H1 (cell line): ENCODE measurements at places on chromosomes 3 and 15.
A peak's percentile ranks its signal among the peaks of the same experiment; 100 is the strongest.

DNA sequence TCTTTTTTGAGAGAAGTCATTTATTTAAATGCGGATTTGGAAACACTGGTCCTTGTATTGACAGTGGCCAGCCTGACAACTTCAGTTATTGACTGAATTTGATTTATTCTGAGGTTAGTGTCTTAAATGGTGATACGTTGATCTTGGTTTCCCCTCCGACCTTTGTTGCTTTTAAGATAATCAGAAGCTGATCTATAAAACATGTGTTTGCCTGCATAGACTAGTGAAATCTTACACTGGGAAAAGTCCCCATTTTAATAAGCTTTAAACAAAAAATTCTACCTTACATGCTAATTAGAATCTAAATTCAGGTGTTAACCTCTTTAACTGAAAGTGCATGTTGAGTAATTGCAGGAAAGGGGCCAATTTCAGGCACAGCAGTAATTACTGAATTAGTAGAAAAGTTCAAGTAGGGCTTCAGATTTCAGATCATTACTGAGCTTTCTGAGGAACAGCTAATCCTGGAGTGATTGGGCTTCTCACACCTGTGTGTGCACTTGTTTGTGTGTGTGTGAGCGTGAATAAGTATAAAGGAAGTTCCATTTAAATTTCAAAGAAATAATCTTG is 221.4 kb downstream of the SOX2 start:
- no peak for DNase-seq

DNA sequence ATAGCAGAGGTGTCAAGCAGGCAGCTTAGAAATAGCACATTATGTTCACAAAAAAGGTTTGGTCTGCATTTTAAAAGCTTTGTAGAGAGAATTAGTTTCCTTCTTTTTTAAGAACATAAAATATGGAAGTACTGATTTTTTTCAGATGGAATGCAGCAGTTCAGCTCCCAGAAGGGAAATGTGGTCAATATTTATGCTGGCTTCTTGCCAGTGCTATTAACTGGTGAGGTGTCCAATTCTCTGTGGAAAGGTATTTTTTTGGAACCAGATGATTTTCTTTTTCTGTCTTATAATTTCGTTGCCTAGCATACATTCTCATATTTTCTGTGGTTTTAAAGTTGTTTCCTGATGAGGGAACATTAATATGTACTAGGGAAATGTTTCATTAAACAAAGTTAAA is 211.4 kb upstream of the ZNF385D start:
- DNase-seq, result no peak

GRCh38 chr3:4138786-4139431 is 164.3 kb upstream of the SETMAR start:
- DNase-seq, result no peak

DNA sequence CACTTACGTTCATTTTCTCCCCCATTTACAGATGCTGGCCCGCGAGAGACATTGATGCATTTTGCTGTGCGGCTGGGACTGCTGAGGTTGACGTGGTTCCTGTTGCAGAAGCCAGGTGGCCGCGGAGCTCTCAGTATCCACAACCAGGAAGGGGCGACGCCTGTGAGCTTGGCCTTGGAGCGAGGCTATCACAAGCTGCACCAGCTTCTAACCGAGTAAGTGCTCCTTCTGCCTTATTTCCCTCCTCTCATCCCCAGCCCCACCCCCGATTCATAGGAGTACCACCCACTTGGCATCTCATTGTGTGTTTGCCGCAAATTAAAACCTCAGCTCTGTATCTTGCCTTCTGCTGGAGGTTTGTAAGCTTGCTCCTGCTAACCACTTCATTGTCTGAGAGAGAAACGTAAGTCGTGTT is 163.3 kb downstream of the AKAP13 start:
- peak; percentile 13 for DNase-seq

DNA sequence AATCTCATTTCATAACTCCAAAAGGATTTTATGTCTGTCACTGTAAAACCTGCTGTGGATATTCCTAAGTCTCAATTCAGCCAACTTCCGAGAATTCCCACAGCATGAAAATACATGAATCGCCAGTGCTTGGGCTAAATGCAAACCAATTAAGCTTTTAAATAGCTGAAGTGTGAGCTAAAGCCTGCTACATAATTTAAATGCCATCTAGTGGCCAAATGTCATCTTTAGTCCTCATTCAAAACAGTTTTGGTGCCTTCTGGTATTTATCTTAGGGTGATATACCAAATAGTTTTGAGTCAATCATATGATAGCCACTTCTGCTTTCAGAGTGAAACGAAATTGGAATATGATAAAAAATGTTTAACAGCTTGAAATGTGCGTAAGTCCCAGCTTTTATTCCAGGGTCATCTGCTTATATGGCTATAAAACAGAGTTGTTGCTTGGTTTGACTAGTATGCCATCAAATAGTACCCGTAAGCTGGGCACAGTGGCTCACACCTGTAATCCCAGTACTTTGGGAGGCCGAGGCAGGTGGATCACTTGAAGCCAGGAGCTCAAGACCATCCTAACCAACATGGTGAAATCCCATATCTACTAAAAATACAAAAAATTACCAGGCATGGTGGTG is 41.8 kb upstream of the CCNL1 start:
- DNase-seq, result no peak

- no peak for DNase-seq
Measured at GRCh38 chr15:89230277-89230676, 8.9 kb upstream of the RLBP1 start.

DNA sequence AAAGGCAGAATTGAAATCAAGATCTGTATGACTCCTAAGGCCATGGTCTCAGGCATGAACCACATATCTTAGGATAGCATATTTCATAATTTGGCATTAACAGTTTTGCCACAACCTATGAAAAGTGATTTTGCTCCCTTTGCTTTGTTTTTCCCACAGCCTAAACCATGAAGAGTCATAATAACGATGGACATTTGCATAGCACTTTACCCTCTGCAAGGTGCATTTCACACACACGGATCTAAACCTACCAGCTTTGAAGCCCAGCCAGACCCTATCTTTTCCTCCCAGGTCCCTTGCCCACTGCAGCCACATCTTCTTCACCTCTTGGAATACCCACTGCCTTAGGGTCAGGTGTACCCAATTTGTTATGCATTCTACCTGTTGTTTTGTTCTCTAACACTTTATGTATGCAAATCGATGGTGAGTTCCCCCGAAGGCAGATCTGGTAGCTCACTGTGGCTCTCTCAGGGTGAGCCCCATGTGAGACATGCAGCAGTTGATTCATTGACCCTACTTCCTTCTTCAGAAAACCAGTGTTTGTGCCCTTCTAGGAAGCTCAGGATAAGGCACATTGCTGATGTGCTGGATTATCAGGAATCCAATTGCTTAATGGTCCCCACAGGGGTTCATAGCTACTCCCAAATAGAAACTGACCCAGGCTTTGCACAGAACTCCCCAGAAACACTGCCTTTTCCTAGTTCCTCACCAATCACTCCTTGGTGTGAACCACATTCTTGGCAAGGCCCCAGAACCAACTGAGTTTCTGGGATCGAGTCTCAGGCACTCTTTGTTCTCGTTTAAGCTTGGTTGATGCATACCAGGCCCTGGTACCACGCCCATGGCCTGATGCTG is 8.7 kb downstream of the ARHGAP31 start:
- no peak for DNase-seq

DNA sequence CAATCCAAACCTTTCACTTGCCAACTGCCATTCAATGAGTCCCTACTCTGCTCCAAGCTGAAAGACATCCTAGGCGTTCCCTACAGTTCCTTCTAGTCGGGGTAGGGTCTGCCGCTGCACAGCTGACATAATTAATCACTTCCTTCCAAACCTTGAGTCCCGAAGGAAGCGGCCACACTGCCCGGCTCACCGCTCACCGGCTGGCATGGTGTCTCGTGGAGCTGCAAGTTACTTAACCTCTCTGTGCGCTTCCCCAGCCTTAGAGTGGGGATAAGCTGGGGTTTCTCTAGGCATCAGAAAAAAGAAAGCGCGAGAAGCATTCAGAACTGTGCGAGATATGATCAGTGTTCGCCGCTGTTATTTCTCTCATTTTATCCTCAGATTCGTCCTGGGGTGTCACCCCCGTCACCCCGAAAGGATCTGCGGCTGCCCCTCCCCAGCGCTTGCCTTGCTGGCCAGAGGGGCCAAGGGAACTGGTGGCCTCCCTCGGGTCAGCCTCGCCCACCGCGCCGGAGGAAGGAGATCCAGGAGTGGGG is 748 bp downstream of the MRPS25 start:
- DNase-seq, result no peak

GRCh38 chr15:38406436-38406835 is 47.5 kb upstream of the FAM98B start:
- no peak for DNase-seq

DNA sequence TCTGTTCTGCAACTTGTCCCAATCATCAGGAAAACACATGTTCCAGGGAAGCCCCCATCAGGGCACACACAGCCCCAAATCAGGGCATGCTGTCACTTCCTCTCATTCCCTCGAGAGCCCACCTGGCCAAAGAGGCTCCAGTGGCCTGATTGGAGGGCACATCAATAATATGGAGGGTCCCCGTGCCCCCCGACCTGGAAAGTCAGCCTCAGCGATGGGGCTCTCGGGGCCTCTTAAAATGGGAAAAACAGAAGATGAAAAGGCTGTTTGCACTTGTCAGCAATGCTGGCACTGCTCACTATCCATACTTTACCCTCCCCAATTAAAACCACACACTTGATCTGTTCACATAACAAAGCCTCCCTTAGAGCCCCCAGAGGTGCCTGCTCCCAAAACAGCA is 172.9 kb upstream of the NSMCE3 start:
- DNase-seq, result no peak

DNA sequence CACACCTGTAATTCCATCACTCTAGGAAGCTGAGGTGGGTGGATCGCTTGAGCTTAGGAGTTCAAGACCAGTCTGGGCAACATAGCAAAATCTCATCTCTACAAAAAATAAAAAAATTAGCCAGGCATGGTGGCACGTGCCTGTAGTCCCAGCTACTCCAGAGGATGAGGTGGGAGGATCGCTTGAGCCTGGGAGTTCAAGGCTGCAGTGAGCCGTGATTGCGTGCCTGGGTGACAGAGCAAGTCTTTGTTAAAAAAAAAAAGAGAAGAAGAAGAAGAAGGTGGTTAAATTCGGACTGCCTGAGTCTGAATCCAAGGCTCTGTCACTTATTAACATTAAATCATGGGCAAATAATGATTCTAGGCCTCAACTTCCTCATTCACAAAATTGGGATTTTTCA is 51.0 kb downstream of the EOMES start:
- no peak for DNase-seq

DNA sequence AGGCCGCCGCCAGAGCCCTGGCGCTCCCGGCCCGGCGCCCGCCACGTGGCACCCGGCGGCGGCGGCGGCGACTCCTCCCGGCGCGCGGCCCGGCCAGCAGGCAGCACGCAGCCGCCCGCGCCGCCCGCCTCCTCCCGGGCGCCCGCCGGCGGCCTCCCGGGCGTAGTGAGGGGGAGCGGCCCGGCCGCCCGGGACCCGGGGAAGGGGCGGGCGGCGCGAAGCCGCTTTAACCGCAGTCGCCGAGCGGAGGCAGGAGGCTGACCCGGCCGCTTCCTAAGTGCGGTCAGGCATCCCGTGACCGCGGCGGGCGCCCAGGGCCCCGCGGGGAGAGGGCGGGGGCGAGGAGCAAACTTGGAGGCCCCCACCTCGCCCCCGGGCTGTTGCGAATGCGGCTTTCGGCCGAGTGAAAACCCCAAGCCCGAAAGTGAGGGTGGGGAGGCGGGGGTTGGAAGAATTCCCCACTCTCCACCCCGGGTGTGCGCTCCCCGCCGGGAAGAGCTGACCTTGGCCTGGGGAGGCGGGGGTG is 1.7 kb upstream of the HES1 start:
- no peak for DNase-seq

GRCh38 chr3:31836131-31837075 is 144.7 kb downstream of the OSBPL10 start:
- DNase-seq, result no peak

- no peak for DNase-seq
Measured at GRCh38 chr15:48144889-48145288, 24.1 kb downstream of the SLC24A5 start.

DNA sequence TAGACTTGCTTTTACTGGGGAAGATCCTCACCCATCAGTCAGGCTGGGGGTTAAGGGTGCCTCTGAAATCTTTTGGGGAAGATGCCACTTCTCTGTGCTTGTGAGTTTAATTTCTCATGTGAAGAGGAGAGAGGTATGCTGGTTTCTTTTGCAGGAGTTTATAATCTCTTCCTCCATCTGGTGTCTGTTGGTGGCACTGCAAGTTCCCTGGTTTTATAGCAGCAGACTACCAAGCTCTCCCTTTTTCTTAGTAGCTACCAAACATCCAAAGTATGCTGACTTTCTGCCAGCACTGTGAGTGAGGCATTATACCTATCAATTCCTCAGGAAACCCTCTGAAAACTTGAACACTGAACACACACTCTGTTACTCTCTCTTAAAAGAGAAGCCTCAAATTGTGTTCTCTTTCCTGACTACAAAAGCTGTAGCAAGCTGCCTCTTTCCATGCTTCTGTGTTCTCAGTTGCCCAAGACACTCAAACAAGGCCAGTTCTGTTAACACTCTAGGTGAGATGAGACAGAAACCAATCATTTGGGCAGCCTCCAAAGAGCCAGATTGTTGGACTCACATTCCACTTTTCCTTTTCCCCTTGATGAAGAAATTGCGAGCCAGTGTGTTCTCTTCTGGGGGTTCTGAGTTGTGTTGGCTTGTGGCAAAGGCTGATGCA is 299.5 kb downstream of the GAP43 start:
- peak; percentile 64 for DNase-seq

- DNase-seq, result no peak
Measured at GRCh38 chr3:29312395-29312794, 31.5 kb downstream of the RBMS3 start.

DNA sequence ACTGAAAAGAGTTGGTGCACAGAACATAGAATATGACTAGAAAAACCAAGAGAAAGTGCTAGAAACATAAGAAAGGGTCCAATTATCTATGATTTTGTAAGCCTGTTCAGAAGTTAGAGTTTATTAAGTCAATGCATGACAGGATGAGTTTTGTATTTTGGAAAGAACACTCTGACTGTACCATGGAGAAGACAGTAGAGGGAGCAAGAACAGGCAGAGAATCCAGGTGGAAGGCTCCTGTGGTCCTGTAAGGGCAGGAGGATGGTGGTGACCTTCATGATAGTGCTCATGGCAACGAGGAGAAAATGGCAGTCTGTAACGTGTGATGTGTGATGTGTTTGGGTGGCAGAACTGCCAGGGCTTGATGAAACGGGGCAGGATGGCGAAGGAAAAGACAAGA is 249.1 kb downstream of the CTNNB1 start:
- DNase-seq, result no peak
